ENCODE measurements at places on chromosomes 1 and 21.

DNA sequence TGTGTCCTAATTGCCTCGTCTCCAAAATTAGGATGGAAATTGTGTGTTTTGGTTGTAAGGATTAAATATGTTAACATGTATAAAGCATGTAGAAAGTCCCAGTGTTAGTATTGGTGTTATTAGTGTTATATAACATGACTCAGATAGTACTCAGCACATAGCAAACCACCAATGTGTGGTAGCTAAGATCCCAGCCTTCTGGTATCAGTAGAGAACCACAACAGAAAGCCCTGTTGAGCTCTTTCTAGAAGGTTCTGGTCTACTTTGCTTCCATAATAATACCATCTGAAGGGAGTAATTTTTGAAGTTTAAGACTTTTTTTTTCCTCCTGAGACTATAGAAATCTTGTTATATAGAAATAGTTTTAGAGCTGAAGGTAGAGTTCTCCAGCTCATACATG lies 259.3 kb upstream of the SGIP1 start:
- no peak for DNase-seq
- peaks cover 51% of the 10 kb centered on the region for H3K27me3 ChIP-seq
- H3K27ac ChIP-seq = no peak overlapping the region
- H3K4me1 ChIP-seq = peaks cover 75% of the 10 kb centered on the region

GRCh38 chr1:2412773-2413494 lies 570 bp upstream of the PEX10 start:
- no peaks in the 10 kb centered on the region for H3K27me3 ChIP-seq
- DNase-seq = no peak
- H3K27ac ChIP-seq = peak overlapping the region; percentile 75

GRCh38 chr1:14842891-14843290 lies 244.4 kb downstream of the KAZN start:
- peaks cover 2% of the 10 kb centered on the region for H3K36me3 ChIP-seq
- no peak overlapping the region for H3K27ac ChIP-seq
- no peak overlapping the region for H3K4me3 ChIP-seq
- no peak for DNase-seq
- H3K4me1 ChIP-seq = no peaks in the 10 kb centered on the region
- H3K27me3 ChIP-seq = no peaks in the 10 kb centered on the region

- peak overlapping the region; percentile 43 for H3K4me3 ChIP-seq
- peak; percentile 18 for DNase-seq
- H3K27me3 ChIP-seq = no peaks in the 10 kb centered on the region
- H3K36me3 ChIP-seq = peaks cover 23% of the 10 kb centered on the region
- H3K27ac ChIP-seq = peak overlapping the region; percentile 61
Measured at GRCh38 chr1:247322442-247322841, 9.2 kb downstream of the ZNF496 start.

DNA sequence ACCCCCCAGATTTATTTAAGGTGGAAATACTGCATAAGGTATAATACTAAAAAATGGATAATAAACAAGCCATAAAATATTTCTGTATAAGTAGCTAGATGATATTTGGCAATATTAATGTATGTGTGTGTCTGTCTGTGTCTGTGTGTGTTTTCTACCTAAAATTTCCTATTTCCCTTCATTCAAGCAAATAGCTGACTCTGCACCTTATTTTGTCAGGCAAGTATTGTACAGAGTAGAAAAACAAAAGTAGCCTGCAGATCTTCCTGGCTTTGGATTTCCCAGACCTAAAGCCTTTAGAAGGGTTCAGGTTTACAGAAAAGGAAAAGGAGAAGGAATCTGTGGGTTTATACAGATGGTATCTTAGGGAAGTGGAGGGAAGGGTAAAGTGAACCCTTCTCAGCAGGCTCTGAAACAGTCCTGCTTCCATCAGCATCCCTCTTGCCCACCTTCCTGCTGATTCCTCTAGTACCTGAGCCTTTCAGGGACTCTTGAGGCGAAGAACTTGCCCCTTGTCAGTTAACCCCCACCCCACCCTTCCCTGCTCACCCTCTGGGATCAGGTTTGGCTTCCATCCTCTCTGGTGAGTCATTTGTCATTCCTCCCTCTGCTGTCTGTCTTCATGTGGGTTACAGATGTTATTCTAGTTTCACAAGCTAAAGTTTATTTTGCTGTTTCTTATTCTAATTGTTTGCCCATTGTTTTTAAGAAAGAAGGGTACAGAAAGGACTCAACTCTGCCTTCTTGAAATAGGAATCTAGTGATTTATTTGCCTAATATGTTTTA lies 21.7 kb upstream of the RGS16 start:
- H3K27me3 ChIP-seq = peaks cover 14% of the 10 kb centered on the region
- DNase-seq = no peak
- H3K36me3 ChIP-seq = no peaks in the 10 kb centered on the region
- H3K27ac ChIP-seq = no peak overlapping the region
